Stimulated activated CD8-positive, alpha-beta memory T cell treated with anti-CD3 and anti-CD28 coated beads, Interleukin-2, amount 100 ng/mL, for 1 hour (primary cell): ENCODE measurements at places on chromosomes 3 and 15.

- no peak for DNase-seq
Measured at GRCh38 chr15:65908876-65909275, 39.6 kb downstream of the RAB11A start.

GRCh38 chr3:150393745-150394144 lies 14.4 kb upstream of the TSC22D2 start:
- DNase-seq = no peak

- no peak for DNase-seq
Measured at GRCh38 chr15:30956216-30957124, 35.0 kb downstream of the MTMR10 start.

DNA sequence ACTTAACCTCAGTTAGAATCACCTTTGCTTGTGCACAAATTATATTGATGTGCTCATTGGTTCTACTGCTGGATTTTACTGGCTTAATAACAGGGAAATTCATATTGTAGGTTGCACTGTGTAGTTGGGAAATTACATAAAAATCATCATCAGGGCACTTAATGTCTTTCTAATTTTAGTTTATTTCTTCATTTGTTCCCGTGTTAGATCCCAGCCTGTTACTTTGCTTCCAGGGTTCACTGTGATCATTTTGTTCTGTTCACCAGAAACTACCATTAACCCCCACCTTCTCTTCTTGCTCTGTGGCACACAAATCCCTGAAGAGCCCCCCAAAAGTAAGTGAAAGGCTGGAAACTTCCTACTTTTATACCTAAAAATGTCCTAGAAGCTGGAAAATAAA lies 80.4 kb downstream of the RARB start:
- no peak for DNase-seq

DNA sequence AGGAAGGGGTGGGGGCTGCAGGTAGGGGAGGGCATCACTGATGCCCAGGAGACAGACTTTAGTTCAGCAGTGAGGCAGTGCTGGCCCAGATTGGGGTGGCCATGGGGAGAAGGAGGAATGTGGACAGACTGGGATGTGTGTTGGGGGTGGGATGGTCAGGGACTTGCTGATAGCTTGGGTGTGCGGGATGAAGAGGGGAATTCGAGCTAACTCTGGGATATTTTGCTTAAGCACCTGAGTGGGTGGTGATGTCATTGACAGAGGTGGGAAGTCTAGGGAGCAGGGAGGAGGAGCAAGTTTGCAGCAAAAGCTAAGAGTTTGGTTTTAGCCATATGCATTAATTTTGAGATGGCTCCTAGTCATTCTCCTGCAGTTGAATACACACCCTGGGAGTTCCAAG lies 207.5 kb downstream of the RPLP1 start:
- no peak for DNase-seq

DNA sequence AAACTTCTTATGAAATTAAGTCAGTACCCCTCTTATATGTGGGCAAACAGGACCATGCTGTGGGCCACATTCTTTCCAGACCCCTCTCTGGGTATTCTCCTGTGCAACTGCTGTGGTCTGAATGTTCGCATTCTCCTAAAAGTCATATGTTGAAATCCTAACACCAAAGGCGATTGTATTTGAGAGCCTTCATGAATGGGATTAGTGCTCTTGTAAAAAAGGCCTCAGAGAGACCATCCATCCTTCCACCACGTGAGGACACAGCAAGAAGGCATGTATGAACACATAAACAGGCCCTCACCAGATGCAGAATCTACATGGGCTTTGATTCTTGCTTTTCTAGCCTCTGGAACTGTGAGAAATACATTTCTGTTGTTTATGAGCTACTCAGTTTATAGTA lies 68.0 kb upstream of the NAALADL2 start:
- no peak for DNase-seq

- DNase-seq = no peak
Measured at GRCh38 chr3:193552923-193553322, 1.8 kb downstream of the ATP13A4 start.

DNA sequence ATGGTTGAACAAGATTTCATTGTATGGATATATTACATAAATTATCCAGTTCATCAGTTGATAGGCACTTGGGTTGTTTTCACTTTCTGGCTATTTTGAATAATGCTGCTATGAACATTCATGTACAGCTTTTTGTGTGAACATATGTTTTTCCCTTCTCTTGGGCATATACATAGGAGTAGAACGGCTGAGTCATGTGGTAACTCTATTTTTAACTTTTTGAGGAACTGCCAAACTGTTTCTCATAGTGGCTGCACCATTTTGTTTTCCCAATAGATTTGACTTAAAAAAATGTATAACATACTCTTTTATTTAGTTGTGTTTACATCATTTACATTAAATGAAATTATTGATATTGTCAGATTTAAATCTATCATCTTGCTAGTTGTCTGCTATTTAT lies 28.8 kb upstream of the RFX7 start:
- DNase-seq = no peak
